Forelimb muscle (tissue), 1 donor: ENCODE measurements at places on chromosomes 2 and 18.

GRCh38 chr2:71857636-71858035 lies 290.0 kb downstream of the CYP26B1 start:
- DNase-seq, result no peak

GRCh38 chr2:8509621-8510020 lies 172.2 kb upstream of the ID2 start:
- DNase-seq, result no peak

GRCh38 chr2:144835634-144836350 lies 315.9 kb upstream of the ZEB2 start:
- no peak for DNase-seq

DNA sequence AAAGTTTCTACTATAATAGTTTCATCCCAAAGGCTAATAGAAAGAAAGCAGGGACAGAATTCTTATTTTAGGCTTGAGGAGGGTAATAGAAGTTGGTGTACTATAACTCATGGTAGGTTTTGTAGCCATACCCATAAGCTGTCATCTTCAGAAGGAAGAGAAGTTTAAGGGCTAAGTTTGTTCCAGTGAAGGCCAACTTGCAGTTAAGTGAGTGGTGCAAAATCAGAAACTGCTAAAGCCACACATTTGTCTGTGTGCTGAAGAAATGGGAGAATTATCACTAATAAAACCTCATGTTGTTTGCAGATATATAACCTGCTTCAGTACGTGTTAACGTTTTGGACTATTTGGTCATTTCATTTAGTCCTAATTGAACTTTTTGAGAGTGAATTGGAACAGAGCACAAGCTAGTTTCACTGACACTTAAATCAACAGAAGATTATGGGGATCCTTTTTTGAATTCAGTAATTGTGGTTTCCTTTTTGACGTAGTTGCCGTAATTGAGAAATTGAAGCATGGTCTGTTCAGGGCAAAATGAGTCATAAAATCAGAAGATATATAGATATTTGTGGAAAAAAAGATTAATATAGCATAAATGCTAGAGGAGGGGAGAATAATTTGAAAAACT lies 69.1 kb downstream of the PHLPP1 start:
- DNase-seq, result no peak

DNA sequence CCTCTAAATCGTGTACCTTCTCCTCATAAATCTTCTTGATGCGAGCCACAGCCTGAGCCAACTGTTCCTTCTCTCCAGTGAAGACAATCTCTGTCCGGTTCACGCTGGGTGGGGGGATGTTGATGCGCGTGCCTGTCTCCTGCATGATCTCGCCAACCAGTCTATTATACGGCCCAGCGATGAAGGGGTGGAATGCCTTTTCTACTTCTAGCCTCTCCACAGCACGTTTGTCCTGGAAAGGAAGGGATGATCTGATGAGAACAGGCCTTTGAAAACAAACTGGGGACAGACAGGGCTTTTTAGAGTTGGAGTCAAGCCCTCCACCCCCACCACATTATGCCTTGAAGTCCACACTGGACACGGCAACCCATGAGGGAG lies 59.3 kb downstream of the HDLBP start:
- no peak for DNase-seq

DNA sequence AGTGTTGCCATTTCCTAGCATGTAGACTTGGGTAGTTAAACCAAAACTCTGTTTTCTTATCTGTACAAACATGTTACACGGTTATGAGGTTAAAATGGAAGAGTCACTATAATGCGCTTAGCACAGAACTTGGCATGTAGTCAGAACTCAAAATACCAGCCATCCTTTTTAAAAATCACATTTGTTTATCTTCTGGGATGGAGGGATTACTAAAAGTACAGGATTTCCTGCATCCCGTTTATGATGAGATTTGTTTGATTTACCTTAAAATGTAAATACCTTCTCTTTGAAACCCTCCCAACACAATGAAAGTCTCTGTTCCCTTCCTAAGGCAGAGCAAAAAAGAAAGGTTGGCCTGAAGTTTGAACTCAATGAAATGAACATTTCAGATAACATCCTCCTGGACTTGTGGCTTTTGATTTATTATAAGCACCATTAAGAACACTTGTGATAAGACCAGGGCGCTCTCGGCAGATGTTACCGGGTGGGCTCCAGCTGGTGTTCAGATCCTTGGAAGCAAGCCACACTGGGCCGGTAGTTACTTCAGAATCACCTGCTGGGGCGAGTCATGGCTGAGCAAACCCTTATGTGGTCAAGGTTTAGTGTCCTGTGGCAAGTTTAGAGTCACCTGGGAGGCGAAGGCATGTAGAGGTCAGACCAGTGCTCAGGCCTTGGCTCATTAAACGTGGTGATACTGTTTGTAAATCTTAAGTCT lies 105.7 kb downstream of the MGAT5 start:
- DNase-seq, result no peak

GRCh38 chr2:187415449-187415848 lies 32.6 kb downstream of the CALCRL start:
- no peak for DNase-seq

- DNase-seq, result no peak
Observed at GRCh38 chr18:74895686-74896085, 298.0 kb downstream of the ZNF407 start.

DNA sequence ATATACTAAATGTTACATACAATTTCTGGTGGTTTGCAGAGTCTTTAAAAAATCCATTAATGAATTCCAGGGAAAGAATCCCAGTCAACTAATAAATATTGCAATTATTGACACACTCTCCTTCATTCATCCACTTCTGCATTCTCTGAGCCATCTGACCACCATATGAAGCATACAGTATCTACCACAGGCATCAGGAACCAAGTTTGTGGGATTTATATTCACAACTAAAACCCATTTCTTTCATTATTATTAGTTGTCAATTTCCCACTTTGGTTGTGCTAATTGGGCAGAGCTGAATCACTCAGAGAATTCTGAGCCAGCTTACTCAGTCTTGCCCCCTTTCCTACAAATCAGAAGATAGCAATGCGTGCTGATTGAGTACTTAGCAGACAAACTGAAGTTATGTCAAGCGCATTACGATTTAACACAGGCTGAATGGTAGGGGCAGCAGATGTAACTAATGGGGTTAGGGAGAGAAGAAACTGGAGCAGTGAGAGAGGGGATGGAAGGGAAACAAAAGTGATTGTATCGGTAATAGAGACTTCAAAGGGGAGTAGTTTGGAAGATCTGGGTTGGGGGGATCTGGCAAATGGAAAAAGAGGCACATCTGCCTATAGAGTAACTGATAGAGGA lies 52.3 kb downstream of the ZEB2 start:
- no peak for DNase-seq

- no peak for DNase-seq
Observed at GRCh38 chr18:68431111-68431921, 283.6 kb downstream of the TMX3 start.

- DNase-seq, result no peak
Observed at GRCh38 chr2:173196638-173197037, 121.0 kb downstream of the MAP3K20 start.

GRCh38 chr18:59022167-59022945 lies 117.3 kb upstream of the SEC11C start:
- DNase-seq, result peak; percentile 36

- DNase-seq, result no peak
Observed at GRCh38 chr2:149221898-149222297, 108.5 kb upstream of the LYPD6 start.

DNA sequence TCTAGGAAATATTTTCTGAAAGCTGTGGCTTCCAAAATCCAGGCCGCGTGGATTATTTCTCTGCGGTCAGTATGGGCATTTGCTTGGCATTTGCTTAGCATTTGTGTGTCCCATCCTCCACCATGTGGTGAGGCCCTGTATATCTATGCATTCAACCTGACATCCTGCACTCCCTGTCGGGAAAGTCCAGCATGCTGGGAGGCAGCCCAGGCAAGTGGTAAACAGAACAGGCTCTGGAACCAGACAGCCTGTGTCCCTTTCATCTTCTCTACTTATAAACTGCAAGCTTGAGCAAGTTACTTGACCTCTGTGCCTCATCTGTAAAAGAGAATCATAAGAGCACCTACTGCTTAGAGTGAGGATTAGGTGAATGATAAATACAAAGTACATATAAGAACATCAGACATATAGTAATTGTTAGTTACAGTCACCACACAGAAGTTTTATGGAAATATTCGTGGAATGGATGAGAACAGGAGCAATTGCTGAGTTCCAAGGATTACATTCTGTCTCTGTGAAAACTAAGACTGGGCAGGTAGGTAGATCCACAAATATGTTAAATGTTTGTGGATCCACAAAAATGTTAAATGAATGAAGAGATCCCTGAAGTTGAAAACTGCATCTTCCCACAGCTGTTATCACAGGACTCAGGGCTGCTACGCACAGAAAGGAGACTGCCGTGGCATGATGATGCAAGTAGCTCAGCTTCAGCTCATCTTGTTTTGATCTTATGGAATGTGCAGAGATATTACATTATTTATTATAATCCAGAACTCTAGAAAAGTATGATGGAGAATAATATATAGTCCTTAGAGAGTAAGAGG lies 317.0 kb upstream of the MMADHC start:
- no peak for DNase-seq

GRCh38 chr2:184729581-184729980 lies 131.3 kb downstream of the ZNF804A start:
- no peak for DNase-seq

- no peak for DNase-seq
Observed at GRCh38 chr2:173580351-173580750, 225.7 kb downstream of the CDCA7 start.

- DNase-seq, result peak; percentile 19
Observed at GRCh38 chr2:26401739-26402541, at the start of gene DRC1. DRC1 (plus strand) TSS chr2:26401920; CDS start chr2:26401990, 70 bp downstream.

GRCh38 chr2:241689306-241689705 lies 2.7 kb upstream of the DTYMK start:
- no peak for DNase-seq

GRCh38 chr18:44036501-44036900 lies 644.2 kb upstream of the SETBP1 start:
- no peak for DNase-seq

DNA sequence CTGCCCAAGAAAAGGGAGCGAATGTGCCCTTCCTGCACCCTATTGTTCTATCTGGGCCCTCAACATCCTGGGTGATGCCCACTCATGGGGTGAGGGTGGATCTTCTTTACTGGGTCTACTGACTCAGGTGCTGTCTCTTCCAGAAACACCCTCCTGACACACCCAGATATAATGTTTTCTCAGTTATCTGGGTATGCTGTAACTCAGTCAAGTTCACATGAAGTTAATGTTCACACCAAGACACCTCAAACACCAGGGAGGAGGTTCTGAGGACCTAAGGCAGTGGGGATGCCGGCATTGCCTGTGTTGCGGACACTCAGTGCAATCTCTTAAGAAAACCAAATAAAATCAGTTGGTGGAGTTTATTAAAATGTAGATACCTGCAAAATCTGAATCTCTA lies 500.9 kb downstream of the BCL11A start:
- no peak for DNase-seq

- no peak for DNase-seq
Observed at GRCh38 chr2:185785156-185785555, 46.6 kb downstream of the FSIP2 start.

GRCh38 chr2:111707700-111708099 lies 176.3 kb downstream of the ANAPC1 start:
- no peak for DNase-seq

DNA sequence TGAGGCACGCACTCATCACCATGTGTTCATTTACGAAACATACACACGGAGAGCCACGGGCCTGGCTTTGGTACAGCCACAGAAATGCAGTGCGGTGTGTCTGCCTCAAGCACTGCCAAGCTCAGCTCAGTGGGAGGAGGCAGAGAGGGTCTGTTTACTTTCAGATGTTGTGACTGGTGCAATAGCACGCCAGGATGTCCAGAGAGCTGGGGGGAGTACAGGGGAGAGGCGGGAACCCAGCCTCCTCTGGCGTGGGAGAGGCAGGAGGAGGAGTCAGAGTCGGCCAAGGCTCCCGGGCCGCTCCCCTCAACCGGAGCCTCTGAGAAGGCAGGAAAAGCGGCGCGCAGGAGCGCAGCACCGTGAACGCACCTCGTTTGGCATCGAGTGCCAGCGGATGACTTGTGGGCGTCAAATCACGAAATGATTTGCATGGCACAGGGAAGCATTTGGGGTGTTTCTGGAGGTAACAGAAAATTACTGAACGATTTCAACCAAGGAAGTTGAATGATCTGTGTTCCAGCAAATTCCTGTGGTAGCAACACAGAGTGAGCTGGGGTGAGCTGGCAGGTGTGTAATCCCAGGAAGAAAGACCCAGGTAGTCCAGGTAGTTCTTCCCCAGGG lies 143.0 kb downstream of the ZNF516 start:
- DNase-seq, result peak; percentile 26

DNA sequence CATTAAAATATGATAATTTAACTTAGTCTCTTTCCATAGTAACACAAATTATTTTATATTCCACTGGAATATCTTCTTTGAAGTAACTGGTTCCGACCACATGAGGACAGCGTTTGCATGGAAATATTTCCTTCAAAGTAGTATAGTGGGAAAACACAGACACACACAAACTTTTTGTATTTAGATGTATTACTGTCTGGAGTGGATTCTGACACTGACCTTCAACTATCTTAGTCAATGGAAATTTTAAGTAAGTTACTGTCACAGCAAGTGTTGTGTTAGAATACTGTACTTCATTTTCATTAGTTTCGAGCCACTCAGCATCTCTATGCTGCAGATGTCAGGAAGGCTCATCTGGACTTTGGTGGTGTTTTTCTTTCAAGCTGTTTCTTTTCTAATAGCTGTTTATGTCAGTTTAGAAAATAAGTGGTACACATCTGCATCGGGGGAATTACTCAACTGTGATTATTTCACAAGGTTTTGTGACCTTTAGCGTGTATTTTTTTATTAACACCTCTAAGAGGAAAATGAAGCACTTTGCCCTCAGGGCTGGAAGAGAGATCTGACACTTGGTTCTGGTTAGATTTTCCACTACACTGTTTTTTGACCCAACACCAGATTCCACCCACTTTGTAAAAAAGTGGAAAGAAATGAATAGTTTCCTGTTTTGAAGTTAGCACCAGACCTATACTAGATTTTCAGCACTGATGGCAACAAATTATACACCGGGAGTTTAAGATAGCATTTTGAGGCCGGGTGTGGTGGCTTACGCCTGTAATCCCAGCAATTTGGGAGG lies 18.9 kb upstream of the THOC1 start:
- DNase-seq, result no peak

DNA sequence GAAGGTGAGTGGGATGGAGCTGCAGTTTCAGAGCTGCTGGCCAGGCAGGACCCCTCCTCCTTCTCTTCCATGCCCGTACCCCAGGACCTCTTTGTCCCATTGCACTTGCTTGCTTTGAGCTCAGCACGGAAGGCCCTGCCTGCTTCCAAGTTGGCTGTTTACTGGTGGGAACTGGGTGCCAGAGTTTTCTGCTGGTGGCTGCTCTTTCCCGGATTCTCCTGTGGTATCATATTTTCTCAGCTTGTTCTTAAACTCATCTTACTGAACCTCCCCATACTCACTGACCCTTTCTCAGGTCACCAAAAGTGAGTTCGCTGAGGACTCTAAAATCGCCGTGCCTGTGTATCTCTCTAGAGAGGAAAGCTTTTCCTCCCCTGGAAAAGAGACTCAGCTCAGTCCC lies 297.7 kb upstream of the TNP1 start:
- DNase-seq, result no peak
